HAP-1 (cell line): ENCODE measurements at places on chromosomes 6 and 20.

GRCh38 chr20:51460569-51461265, 81.8 kb downstream of the NFATC2 start:
- DNase-seq, result no peak

DNA sequence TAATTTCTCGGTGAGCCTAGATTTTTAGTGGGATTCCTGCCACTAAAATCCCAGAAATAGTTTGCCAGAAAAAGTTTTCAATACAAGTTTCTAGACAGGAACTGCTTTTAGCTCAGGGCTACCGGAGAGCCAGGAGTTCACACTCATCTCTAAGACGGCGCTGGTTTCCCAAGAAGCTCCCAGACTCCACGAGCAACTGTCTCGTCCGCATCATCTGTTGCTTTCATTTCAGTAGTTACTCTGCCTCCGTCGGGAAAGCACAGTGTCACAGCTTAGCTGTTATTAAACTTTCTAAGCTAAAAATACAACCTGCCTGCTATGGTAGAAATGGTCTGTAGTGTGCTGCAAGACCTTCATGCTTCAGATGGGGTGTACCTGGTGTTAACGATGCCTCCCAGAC, 197.3 kb upstream of the SNX9 start:
- DNase-seq, result no peak

- no peak for DNase-seq
These were observed 175.8 kb upstream of the SALL4 start for GRCh38 chr20:51978070-51978501.

- no peak for DNase-seq
These were observed 55.6 kb downstream of the ZNF292 start for GRCh38 chr6:87210979-87211378.

DNA sequence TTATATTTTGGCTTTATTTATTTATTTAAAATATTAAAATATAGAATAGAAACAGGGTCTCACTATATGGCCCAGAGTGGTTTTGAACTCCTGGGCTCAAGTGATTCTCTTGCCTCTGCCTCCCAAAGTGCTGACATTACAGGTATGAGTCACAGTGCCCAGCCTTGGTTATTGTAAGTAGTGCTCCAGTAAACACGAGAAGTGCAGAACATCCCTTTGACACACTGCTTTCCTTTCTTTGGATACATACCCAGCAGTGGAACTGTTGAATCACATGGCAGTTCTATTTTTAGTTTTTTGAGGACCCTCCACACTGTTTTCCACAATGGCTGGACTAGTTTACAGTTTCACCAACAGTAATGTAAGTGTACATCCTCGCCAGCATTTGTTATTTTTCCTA, 203.9 kb downstream of the PHF3 start:
- DNase-seq, result no peak

GRCh38 chr20:63167918-63168520, 47.9 kb downstream of the YTHDF1 start:
- no peak for DNase-seq

GRCh38 chr6:56843476-56844349, 111.2 kb upstream of the BEND6 start:
- DNase-seq, result peak; percentile 86

DNA sequence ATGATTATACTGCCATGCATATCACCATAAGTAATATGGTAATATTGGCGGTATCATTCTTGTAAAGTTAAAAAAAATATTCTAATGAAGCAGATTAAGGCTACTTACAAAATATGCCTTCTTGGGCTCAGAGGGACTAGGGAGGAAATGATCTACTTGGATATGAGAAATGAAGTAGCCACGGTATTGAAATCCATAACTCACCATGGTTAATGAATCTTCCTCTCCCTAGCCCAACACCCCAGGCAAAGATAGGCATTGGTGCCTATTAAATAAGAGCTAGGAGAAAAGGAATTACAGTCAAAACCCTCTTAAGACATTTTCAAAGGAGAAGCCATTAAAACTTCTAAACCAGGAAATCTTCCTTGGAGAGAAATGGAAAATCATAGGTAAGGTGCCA, 280.5 kb downstream of the TFAP2B start:
- no peak for DNase-seq

GRCh38 chr6:105781248-105781647, 304.9 kb upstream of the PRDM1 start:
- DNase-seq, result no peak

GRCh38 chr20:58109126-58109880, 119.2 kb downstream of the ANKRD60 start:
- DNase-seq, result no peak

- no peak for DNase-seq
These were observed 85.5 kb upstream of the TENT5A start for GRCh38 chr6:81838031-81838430.

DNA sequence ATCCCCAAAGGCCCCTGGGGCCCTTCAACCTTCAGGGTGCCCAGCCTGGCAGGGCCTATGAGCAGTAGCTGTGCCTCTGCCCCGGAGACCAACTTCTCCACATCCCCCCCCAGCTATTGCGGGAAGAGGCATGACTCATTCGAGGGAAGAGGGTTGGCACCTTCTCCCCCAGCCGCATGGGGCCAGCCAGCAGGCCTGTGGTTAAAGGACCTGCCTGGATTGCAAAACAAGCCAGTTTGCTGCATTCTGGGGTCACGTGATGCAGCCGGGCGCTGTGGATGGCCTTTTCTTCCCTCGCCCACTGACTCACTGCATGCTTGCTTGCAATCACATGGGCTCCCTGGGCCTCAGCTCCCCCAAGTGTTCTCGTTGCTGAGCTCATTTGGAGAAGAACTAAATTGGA, 182.5 kb downstream of the MAFB start:
- DNase-seq, result no peak

DNA sequence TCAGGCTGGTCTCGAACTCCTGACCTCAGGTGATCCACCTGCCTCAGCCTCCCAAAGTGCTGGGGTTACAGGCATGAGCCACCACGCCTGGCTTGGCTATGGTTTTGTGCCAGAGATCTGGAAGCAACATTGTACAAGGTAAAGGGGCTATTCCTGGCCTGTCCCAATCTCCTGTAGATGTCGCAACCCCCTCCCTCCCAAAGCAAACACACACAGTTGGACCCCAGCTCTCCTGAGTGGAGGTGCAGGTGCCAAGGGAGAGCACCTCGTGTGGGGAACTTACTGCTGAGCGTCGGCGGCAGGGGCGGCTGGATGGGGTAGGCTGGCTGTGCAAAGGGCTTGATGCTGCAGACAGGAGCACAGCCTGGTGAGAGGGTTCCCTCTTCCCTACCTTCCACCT, 8.8 kb downstream of the RPL10A start:
- DNase-seq, result no peak

- peak; percentile 53 for DNase-seq
These were observed 143.7 kb downstream of the RALGAPA2 start for GRCh38 chr20:20568604-20569205.

- DNase-seq, result no peak
These were observed 160.0 kb downstream of the PLCB4 start for GRCh38 chr20:9228774-9229450.

GRCh38 chr6:56148488-56149186, 98.7 kb downstream of the COL21A1 start:
- DNase-seq, result no peak

GRCh38 chr20:16246870-16247269, 326.4 kb downstream of the KIF16B start:
- no peak for DNase-seq
